ENCODE measurements at places on chromosomes 12 and 14.
A peak's percentile ranks its signal among the peaks of the same experiment; 100 is the strongest.

GRCh38 chr14:57492859-57493258, 798 bp downstream of the CCDC198 start:
- no peak for DNase-seq

GRCh38 chr12:69170293-69170692, 69.1 kb upstream of the CPSF6 start:
- DNase-seq, result no peak

GRCh38 chr12:68617160-68617926, 6.6 kb downstream of the RAP1B start:
- DNase-seq, result no peak

DNA sequence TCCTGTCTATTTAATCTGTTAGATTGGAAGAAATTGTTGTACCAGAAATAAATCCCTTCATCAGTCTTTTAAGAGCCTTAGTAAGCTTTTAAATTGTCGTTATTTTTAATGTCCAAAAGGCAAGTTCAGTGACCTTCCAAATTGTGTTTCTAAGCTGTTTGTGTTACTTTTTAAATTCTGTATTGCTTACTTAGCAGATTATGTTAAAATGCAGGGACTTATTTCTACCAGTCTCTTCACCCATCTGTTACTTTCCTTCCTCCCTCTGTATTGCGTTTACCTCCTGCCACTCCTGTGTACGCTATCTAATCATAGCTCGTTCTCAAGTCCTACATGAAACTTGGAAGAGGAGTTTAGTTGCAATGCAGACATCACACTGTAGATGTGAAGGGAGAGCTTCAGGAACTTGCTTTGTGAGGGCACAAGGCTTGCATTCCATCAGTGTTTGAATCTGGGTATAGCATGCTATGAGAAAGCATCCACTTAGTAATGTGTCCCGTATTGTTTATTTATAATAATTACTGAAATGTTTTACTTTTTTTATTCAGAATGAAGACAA, 406.5 kb upstream of the RGS6 start:
- DNase-seq, result no peak

DNA sequence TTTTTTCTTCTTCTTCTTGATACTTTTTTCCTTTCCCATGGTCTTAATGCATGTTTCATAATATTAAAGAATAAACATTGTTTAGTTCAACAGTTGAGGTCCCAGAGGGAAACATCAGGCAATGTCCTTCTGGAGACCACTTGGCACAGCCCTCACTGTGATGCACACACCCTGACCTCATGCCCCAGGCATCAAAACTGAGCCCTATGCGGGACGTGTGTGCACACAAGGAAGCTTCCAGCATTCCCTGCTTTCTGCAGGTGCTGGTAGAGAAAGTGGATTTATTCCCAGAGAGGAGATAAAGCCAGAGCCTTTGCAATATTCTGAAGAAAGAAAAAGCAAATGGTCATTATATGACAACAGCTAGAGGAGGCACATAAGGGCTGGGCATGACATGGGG, 16.0 kb upstream of the CMKLR1 start:
- DNase-seq, result no peak

DNA sequence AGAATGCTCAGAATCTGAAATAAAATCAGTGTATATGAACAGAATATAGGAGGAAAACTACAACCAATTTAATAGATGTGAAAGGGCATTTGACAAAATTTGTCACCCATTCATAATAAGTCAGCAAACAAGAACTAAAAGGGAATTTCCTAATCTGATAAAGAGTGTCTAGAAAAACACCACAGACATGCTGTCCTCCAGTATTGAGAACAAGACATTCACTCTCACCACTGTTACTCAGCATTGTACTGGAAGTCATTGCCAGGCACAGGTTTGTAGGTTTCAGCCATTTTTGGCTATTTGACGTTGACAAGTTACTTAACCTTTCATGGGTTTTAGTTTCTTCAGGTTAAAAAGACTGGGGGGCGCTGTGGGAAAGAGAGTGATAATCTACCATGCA, 13.2 kb downstream of the EIF2S1 start:
- no peak for DNase-seq

DNA sequence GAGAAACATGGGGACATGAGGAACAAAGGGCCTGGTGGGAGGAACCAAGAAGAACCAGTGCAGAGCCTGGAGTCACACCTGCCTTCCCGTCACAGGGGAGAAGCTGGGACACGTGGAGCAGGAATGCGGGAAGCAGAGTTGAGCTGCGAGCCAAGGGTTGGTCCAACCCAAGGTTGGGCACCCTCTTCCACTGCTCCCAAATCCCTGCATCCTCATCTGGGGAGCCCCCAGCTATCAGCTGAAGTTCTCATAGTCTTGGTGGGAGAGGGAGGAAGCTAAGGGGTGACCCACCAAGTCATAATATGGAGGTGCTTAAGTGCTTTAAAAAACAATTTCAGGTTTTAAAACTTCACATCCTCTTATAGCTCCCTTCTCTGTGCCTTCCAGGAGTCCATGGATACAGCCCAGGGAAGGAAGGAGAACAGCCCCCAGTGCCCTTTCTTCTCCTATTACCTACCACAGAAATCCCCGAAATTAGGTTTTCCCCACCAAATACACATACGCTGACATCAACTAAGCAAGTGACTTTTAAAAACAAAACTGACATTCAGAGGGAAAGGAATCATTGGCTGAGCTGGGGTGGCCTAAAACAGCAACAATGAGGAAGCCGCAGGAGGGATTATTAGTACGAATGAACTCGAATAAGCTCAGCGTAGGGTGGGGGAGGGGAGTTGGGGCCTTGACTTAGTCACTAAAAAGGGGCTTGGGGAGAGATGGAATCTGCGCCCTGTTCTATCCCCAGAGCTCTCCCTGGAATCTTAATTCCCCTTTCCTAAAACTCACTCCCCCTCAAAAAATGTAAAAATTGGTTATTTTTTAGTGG, 4.5 kb downstream of the MYL6 start:
- DNase-seq, result no peak

- DNase-seq, result no peak
Measured at GRCh38 chr14:20820063-20820904, 17.6 kb upstream of the RNASE1 start.

DNA sequence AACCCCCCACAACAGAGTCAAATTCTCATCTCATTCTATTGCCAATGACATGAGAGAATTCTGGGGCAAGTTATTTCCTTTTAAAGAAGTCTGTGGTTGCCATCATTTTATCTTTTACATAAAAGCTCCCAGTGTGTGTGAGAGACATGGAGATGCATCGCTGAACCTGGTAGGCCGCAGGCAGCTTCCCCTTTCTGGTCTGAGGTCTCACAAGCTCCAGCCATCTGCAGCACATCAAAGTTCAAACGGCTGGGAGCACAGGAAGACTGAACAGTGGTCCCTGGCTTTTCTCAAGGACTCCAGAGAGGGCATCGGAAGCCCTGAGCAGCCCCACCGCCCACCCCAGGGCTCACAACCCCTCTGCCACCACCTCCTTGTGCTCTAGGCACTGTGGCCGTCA, 141.7 kb downstream of the RIMBP2 start:
- no peak for DNase-seq

- DNase-seq, result no peak
Measured at GRCh38 chr12:102501773-102502172, 21.4 kb upstream of the IGF1 start.

- DNase-seq, result no peak
Measured at GRCh38 chr14:104641753-104642539, 37.4 kb upstream of the TMEM179 start.

DNA sequence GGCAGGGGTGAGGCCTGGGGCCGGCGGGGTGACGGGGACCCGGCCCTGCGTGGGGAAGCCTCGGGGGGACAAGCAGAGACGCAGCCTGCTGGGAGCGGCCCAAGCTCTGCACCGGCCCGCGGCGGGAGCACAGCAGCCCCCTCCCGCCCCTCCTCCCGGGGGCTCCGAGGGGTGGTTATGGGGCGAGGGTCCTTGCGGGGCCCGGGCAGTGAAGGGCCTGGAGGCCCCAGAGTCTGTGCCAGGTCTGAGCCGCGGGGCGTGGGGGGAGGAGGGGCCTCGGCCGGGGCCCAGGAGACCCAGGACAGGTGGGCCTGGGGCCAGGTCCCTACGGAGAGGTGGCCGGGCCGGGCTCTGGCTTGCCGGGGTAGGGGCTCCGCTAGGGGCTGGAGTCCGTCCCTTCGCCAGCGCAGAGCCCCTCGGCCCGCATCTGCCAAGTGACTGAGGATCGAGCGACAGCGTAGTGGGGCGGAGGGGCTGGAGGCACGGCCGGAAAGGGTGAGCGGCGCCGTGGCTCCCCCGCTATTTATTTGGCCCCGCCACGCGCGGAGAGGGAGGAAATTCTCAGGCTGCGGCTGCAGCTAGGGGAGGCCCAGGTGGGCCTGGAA, 495 bp downstream of the TMEM121 start:
- DNase-seq, result no peak

- no peak for DNase-seq
Measured at GRCh38 chr12:59650588-59651228, 54.9 kb downstream of the SLC16A7 start.

DNA sequence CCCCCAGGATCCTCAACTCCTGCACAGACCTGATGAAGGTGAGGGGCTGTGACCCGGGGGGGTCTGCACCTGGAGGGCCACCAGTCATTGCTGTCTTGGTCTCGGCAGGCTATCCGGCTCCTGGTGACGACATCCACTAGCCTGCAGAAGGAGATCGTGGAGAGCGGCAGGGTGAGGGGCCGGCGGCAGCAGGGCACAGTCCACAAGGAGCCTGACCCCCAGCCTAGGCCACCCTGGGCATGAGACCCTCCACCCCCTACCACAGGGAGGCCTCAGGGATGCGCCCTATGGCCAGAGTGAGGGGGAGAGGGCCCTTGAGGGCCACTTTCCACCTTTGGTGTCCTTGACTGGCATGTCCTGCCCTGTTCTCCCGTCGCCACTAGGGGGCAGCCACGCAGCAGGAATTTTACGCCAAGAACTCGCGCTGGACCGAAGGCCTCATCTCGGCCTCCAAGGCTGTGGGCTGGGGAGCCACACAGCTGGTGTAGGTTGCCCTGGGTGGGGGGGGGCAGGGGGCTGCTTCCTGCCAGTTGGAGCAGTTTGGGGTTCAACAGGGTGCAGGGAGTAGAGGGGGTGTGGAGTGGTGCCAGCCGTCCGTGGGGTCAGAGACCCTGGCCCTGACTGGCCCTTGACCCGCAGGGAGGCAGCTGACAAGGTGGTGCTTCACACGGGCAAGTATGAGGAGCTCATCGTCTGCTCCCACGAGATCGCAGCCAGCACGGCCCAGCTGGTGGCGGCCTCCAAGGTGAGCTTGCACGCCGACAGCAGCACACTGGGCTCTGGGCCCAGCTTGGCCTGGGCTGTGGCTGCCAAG, 25.0 kb downstream of the HIP1R start:
- DNase-seq, result peak; percentile 72

DNA sequence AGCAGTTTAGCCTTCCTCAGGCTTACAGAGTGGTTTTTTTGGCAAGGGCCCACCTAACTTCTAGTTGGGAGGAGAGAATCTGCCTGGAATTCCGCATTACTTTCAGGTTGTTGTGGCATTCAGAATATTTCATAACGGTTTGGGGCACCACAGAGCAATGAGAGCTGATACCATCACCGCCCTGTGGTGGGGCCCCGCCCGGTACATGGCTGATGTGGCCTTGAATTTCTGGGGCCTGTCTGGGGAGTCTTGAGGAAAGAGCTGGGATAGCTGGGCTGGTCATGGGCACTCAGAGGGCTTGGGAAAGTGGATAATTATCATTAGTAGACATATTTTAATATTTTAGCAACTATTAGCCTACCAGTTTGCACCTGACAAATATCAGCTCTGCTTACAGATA, 4.2 kb downstream of the TESPA1 start:
- no peak for DNase-seq

- no peak for DNase-seq
Measured at GRCh38 chr12:47954467-47955045, 8.8 kb upstream of the TMEM106C start.

GRCh38 chr14:71267007-71267513, 359.8 kb downstream of the PCNX1 start:
- no peak for DNase-seq

- DNase-seq, result no peak
Measured at GRCh38 chr14:51566831-51567582, 84.7 kb upstream of the FRMD6 start.

DNA sequence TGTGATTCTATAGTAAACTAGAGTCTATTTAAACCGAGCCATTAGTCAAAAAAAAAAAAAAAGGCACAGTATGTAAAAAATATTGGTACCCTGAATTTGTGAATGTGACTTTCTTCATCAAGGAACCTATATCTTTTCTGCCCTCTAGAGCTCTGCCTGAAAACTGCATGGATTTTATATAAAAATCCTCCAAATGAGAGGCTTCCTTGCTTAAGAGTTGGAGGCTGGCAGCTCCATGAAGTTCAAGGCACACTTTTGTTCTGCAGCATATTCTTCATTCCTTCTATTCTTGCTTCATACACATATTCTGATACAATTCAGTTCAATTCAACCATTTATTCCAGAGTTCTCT, 23.1 kb upstream of the NKX2-8 start:
- no peak for DNase-seq

DNA sequence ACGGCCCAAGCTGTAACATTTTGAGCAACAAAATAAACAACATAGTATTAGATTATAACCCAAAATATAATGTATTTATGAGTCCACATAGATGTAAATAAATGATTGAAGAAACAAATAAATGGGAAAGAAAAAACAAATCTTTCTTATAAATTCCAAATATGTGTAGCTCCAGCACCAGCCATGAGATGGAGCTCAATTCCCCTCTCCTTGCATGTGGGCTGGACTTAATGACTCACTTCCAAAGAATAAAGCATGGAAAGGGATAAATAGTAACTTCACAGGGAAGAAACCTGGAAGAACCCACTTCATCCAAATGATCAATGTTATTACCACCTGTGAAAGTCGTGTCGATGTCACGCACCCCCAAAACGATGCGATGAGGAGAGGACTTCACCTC, 158.8 kb downstream of the RPAP3 start:
- no peak for DNase-seq

DNA sequence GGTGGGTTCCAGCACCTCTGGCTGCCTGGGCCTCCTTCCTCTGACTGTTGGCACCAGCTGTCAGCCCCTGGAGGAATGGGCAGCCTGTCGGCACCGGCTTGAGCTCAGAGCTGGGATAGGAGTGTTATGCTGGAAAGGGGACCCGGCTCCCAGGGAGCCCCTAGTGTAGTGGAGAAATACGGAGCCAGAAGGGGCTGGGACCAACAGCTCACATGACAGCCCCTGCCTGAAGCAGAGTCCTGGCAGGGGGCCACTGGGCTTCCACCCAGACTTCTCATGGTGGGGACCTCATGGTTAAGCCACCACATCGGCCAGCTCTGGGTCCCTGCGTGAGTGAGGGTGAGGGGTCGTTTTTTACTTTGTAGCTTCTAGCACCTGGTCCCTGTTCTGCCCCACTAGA, 174.5 kb downstream of the TSPAN9 start:
- DNase-seq, result no peak

All from effector CD8-positive, alpha-beta T cell (primary cell).